ENCODE measurements at places on chromosomes 16 and 17.

DNA sequence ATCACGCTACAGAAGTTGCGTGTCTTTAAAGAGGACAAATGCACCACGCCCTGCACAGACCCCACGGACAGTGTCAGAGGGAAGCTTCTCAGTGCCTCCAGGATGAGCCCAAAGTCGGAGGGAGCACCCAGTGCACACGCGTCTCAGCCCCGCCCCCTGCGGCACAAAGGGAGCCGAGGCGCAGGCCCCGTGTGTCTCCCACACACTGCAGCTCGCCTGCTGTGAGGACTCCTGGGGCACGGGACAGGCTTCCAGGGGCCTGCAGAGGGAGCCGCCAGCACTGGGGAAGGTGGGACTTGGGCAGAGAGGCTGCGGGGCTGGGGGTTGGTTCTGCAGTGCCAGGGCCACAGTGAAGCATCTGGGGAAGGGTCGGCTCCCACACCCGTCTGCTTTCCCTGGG lies 77.4 kb downstream of the LMF1 start:
- no peak for DNase-seq

- DNase-seq = no peak
Measured at GRCh38 chr16:66543541-66543940, 6.4 kb downstream of the TK2 start.

DNA sequence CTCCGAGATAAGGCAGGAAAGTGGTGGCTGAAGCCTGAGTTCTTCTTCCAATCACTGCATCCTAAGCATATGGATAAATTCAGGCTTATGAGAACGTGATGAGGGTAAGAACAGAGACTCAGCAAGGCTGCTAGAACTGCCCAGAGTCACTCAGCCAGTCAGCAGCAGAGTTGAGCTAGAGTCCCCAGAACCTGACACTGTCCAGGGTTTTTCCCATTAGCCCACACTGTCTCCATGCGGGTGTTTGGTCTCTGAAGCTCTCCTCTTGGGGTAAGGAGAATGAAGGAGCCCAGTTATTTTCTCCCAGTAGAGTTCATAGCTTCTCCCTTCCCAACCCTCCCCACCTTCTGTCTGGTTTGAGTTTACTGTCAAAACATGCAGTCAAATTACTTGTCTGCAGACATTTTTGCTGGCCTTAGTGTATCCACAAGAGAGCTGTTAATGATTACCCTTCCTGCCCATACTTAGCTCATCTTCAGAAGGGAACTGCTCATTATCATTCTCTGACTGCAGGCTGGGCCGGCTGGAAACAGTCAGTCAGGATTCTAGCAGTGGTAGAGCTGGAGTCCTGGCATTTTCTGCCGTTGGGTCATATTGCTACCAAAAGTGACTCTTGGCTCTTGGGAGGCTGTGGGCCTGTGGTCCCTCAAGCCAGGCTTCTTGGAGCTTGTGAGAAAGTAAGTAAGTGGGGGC lies 460.0 kb downstream of the HS3ST3B1 start:
- no peak for DNase-seq

GRCh38 chr17:50630524-50631194 lies 4.0 kb upstream of the ABCC3 start:
- no peak for DNase-seq

- peak; percentile 92 for DNase-seq
Measured at GRCh38 chr17:36463916-36464764, 22.3 kb upstream of the ZNHIT3 start.

- no peak for DNase-seq
Measured at GRCh38 chr16:6453742-6454141, 878.9 kb upstream of the RBFOX1 start.

GRCh38 chr17:28986714-28987655 lies 18.8 kb downstream of the SEZ6 start:
- DNase-seq = no peak

- no peak for DNase-seq
Measured at GRCh38 chr17:8754890-8755289, 3.5 kb downstream of the SPDYE4 start.

DNA sequence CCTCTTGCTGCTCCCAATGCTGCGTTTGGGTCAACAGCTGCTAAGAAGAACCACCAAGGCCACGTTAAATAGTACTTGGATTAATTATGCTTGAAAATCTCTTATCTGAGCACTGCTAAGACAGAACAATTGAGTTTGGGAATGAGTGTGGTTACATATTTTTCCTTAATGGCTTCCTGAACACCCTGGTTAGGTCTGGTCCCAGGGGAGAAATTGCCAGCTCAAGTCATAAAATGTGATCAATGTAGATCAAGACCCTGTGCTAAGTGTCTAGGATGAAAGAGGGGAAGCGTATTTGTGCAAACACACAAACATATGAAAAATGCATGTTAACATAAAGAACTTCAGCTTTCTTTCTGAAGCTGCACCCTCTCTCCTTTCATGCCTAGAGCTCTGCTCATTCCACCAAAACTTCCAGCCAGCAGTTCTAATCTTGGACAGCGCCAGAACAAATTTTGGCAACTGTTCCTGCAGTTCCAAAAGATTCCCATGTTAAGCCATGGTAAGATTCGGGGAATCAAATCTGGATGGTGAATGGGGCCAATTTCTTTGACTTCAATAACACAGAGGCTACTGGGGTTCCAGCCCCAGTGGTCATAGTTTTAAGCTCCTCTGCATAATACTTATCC lies 72.0 kb downstream of the ZFHX3 start:
- DNase-seq = no peak

DNA sequence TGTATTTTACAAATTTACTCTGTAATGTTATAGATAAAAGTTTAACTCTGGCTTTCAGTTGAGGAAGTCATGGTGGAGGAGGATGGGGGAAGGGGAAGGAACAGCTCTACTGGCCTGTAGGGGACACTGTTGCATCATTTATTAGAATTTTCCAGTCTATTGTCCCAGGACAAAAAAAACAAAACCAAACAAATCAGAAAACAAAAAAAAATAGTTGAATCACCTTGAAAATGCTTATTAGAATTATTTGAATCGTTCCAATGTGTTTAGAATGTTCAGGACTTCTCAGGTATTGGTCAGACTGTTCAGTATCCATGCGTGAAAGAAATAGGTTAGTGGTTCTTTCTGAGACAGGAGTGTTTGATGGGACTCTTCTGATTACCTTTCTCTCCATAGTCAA lies 242.0 kb downstream of the FTO start:
- peak; percentile 60 for DNase-seq

GRCh38 chr17:49369760-49370159 lies 7.7 kb upstream of the ZNF652 start:
- DNase-seq = no peak

DNA sequence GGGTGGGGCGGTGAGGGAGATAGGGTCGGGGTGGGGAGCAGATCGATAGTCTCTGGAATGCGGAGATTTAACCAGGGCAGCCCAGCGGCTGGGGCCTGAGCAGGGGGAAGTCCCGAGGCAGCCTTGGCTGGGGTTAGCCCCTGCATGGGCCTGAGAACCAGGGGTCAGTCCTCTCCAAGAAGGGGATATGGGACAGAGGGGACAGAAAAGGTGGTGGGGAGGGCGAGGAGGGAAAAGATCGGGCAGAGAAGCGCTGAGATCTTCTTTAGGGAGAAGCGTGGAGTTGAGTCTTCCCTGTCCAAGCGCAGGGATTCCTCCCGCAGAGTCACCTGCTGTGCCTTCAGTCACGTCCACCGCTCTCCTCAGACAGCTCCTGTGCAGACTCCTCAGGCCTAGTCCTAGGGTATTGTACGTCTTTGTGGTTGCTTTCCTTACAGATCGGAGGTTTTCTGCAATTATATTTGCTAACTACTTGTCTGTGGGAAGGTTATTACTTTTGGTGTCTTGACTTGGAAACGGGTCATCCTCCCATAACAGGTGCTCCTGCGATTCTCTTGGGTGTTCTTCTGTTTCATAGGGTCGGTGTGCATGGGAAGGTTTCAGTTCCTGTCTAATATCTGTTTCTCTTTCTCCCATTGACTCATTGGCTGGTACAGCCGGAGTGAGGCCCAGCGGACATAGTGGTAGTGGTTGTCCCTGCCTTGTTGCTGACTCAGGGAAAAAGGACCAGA lies 952 bp downstream of the CD300A start:
- no peak for DNase-seq

DNA sequence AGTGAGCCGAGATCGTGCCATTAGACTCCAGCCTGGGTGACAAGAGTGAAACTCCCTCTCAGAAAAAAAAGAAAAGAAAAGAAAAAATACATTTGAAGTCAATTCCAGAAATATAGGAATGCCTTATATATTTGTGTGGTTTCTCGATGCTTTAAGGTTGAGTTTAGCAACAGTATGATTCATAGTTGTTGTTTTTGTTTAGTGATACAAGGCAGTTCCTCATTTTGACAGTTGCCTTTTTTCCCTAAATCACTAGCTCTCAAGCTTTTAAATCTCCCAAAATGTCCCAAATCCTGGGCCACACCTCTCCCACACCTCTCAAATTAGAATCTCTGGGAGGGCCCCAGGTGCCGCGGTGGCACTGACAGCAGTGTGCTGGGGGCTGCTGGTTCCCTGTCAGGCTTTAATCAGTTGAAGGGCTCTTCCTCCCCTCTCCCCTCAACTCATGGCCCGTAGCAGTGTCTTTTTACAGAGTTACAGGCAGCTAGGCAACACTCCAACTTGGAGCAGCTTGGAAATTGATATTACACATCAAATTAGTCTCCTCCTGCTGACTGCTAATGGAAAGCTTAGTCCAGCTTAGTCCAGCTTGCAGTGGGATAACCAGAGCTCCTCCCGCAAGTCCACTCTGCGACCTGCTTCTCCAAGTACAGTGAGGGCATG lies 58.4 kb downstream of the EPN2 start:
- peak; percentile 77 for DNase-seq

DNA sequence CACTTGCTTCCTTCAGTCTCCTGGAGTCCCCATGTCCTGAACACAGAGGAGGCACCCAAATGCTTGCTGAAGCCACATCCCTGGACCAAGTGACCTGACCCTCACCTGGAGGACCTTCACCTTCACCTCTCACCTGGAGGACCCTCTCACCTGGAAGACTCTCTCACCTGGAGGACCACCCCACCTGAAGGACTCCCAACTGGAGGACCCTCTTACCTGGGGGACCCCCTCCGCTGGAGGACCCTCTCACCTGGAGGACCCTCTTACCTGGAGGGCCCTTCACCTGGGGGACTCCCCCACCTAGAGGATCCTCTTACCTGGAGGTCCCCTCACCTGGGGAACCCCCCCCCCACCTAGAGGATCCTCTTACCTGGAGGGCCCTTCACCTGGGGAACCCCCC lies 573 bp upstream of the CDK10 start:
- no peak for DNase-seq

- DNase-seq = no peak
Measured at GRCh38 chr17:27414694-27415093, 41.6 kb upstream of the KSR1 start.

GRCh38 chr17:57045868-57046704 lies 39.0 kb upstream of the AKAP1 start:
- peak; percentile 48 for DNase-seq

DNA sequence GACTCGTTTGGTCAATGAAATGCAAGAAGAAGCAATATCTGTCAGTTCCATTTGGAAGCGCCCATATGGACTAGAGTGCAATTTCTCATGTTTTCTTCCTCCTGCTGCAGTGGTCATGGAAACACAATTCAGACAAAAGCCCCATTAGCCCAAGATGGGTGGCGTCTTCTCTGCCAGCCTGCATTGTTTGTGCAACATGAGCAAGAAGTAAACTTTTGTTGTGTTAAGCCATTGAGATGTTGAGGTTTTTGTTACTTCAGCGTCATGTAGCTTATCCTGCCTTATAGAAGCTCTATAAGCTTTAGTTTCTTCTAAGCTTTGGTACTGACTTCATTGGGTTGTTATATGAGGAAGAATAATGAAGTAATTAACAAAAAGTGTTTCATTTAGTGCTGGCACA lies 137.4 kb downstream of the NPIPB5 start:
- no peak for DNase-seq

DNA sequence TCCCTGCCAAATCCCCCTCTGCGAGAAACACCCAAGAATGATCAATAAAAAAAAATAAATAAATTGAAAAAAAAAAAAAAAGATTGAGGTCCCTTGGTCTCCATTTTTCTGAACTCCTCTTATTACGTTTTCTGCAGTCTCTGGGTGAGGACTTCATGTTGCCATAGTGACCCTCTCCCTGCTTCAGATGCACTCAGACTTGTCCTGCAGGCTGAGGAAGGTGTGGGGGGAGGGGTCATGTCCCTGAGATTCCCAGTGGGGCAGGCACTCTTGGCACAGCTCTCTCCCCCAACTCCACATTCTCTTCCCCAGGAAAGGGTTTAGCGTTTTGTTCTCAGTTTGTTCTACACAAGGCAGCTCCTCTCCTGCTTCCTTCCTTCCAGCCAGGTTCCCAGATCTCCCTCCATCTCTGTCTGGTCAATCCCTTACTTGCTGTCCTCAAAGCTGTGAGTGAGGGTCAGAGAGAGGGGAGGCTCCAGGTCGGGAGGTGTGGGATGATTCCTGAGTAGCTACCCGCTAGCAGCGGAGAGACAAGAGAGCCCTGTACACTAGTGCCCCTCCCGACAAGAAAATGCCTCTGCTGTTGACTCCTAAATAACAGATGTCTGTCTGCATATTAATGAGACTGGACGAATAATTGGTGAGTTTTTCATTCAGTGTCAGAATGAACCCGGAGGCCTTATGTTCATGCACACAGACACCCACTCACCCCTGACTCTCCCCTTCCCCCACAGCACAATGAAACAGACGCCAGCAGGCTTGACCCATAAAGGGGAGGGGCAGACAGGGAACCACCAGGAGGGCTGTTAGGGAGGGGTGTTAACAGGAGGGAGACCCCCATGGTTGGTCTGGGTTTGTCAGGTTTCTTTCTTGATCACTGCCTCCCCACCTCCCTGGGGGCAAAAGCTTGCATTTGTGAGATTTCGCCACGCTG lies 9.2 kb downstream of the RND2 start:
- peak; percentile 20 for DNase-seq

- DNase-seq = peak; percentile 78
Measured at GRCh38 chr17:31491376-31492131, 100.1 kb downstream of the RAB11FIP4 start.

DNA sequence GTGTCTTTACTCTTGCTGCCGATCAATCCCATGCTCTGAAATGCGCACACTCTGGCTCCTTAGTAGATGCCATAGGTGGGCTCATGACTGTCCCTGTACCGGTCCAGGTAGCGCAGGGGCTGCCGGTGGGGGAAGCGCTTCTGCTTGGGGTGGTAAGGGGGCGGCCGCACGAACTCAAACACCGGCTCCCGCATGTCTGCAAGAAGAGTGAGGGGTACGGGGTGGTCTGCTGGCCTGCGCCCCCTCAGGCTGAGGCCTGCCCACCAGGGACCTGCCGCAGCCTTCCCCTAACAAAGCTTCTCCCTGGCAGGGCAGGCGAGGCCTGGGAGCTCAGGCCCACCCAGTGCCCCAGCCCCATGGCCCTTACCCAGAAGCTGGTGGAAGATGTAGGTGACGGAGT lies 2.0 kb upstream of the TRIM65 start:
- no peak for DNase-seq

Measured in kidney (tissue), 22 donors.